Activated CD8-positive, alpha-beta memory T cell treated with anti-CD3 and anti-CD28 coated beads, Interleukin-2, amount 50 U/mL, for 4 hours (primary cell): ENCODE measurements at places on chromosomes 16 and 17.
A peak's percentile ranks its signal among the peaks of the same experiment; 100 is the strongest.

DNA sequence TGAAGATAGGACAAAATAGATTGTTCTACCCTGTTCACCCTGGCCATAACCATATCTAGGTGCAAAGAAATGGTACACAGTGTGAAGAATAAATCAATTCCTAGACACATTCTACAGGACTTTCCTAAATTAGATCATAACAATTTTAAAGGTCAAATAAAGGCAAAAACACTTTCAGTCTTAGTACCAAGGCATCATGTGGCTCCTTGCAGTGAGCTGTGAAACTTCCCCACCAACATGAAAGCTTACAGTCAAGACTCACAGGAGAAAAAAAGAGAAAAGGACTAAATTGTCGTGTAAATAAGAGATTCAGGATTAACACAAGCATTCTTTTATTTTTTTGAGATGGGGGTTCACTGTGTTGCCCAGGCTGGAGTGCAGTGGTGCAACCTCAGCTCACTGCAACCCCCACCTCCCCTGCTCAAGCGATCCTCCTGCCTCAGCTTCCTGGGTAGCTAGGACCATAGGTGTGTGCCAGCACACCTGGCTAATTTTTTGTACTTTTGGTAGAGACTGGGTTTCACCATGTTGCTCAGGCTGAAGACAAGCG lies 14.2 kb downstream of the NSMCE1 start:
- no peak for DNase-seq

- DNase-seq, result no peak
Measured at GRCh38 chr16:81716478-81717225, 62.4 kb upstream of the PLCG2 start.

DNA sequence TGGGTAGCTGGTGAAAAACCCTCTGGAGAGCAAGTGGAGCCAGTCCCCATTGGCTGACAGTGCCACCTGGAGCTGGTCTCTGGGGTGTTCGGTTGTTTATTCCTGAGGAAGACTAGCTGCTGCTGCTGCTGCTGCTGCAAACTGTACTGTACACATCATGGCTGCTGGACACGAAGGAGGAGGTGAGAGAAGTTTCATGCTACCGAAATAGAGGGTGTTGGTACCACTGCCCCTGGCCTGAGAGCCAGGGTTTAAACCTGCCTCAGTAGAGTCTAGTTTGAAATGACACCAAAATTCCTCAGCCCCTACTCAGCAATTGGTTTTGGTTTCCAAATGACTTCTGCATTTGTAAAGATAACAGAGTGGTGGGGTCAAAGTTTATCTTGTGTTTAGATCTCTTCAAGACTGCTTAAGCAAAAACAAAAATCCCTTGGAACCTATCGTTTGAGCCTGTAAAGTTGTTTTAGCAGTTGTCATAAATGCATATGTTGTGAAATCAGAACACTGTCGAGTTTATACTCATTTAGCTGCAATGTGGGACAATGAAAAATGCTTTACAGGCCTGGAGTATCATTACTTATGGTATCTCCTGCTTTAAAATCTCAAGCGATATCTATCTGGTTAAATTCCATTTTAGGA lies 40.8 kb downstream of the CYB5B start:
- no peak for DNase-seq

DNA sequence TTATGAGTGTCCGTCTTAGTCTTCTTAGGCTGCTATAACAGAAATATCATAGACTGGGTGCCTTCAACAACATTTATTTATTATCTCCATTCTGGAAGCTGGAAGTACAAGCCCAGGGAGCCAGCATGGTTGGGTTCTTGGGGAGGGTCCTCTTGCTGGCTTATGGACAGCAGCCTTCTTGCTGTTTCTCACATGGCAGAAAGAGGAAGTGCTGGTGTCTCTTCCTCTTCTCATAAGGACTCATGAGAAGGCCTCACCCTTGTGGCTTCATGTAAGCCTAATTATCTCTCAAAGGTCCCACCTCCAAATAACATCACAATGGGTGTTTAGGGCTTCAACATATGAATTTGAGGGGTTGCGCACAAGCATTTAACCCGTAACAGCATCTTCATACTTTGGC lies 207.0 kb upstream of the COX10 start:
- DNase-seq, result no peak

GRCh38 chr16:78742501-78743283 lies 643.2 kb downstream of the WWOX start:
- DNase-seq, result peak; percentile 68

DNA sequence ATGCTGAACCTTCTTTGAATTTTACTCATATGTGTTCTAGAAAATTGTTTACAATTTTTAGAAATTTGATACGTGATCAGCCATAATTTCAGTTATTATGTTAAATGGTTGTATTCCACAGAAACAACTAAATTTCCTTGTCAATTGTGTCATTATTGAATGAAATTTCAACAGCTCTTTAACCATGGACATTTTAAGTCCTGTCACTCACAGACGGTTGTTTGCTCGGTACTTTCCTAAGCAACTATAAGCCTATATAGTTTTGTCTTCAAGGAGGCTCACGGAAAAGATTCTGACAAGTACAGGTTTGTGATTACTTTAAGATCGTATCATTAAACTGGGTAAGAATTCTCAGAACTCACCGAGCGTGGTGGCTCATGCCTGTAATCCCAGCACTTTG lies 31.8 kb downstream of the SLC39A11 start:
- no peak for DNase-seq

DNA sequence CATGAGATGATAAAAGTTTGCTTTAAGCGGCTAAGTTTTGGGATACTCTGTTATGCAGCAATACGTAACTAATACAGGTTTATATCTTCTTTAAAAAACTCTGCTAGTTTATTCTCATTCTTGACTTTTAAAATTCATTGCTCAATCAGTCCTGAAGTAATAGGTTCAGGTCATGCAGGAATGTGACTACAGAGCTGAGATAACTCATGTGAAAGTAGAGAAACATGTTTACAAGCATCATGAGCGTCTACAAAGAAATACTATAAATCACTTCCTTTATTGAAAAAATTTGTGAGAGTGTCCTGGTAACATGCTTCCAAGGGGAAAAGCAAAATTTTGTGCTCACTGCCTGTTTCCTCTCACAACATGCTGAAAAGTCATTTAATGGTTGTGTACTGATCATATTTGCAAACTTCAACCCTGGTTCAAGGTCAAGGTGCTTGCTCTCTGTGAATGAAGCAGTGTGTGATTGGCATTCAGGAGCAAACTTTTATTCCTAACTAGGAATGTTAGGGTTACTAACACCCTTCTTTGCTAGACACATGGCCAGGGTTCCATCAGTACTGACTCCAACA lies 12.5 kb upstream of the TMIGD1 start:
- DNase-seq, result no peak

DNA sequence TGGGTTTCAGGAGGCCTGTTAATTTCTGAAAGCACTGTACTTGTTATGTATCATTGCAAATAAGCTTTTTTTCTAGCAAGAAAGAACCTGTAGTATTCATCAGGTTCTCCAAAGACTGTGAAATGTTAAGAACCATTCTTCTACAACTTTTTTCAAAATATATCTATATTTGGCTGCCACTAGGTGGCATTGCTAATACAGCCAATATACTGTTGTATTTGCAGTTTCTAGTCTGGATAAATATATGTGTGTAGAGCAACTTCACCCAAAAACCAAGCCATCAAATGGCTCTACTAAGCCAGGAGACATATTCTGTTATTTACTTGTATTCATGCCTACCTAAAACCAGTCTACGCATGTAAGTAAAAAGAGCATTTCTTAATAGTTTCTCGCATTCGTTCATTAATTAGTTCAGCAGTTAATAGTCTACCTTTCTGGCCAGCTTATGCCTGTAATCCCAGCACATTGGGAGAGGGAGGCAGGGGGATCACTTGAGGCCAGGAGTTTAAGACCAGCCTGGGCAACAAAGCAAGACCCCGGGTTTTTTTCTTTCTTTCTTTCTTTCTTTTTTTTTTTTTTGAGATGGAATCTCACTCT lies 39.5 kb downstream of the VMP1 start:
- DNase-seq, result no peak

DNA sequence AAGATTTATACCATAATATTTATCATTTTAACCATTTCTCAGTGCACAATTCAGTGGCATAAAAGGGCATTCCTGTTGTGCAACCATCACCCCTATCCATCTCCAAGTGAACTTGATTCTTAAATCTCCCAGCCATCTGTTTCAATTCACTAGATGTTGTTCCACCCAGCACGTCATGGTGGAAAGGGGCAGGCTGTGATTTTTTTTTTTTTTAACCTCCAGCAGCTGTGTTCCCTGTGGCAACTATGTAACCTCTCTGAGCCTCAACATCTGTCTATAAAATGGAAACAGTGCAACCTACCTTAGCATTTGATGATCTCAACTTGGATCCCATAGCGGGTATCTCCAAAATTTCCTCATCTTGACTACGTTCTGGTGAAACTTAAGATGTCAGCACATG lies 604.5 kb downstream of the WWOX start:
- DNase-seq, result no peak

DNA sequence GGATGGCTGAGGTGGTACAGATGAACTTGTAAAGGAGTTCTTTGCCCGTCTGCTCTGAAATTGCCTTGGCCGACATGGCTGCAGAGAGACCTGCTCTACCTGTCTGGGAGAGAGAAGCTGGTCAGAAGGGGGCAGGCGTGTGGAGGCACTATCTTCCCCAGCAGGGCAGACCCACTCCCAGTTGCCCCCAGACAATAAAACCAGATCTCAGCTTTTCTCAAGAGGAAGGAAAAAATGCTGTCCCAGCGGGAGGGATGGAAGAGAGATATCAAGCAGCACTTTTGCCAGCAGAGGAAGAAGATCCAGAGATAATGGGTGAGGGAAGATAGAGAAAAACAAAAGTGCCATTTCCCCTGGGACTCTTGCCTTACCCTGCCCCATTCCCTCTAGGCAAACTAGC lies 5.0 kb downstream of the ACLY start:
- DNase-seq, result no peak

GRCh38 chr17:40100669-40101366 lies 429 bp upstream of the NR1D1 start:
- DNase-seq, result peak; percentile 88

DNA sequence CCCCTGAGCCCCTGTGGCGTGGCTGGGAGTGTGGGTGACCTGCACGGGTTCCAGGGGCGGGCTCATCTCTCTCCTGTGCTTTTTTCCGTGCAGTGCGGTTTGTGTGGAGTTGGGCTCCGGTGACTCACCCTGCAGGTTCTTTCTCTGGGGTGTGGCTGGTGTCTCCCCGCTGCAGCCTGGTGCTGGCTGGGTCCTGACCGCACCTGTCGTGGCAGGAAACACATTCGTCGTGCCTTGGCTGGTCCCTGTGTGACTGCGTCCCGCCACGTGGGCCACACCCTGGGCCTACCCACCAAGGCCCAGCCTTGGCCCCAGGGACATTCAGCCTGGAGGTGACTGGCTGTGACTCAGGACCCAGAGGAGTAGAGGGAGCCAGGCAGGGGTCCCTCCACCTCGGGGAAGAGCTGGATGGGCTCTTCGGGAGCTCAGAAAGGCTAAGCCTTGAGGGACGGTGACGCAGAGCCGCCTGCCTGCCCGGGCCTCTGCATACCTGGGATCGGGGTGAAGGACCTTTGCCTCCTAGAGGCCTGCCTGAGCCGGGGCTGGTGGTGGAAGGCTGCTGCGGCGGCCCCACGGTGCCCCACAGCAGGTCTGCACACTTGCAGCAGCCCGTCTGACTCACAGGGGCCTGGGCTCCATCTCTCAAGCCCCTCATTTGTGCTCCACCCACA lies 7.8 kb downstream of the TRAF7 start:
- no peak for DNase-seq

DNA sequence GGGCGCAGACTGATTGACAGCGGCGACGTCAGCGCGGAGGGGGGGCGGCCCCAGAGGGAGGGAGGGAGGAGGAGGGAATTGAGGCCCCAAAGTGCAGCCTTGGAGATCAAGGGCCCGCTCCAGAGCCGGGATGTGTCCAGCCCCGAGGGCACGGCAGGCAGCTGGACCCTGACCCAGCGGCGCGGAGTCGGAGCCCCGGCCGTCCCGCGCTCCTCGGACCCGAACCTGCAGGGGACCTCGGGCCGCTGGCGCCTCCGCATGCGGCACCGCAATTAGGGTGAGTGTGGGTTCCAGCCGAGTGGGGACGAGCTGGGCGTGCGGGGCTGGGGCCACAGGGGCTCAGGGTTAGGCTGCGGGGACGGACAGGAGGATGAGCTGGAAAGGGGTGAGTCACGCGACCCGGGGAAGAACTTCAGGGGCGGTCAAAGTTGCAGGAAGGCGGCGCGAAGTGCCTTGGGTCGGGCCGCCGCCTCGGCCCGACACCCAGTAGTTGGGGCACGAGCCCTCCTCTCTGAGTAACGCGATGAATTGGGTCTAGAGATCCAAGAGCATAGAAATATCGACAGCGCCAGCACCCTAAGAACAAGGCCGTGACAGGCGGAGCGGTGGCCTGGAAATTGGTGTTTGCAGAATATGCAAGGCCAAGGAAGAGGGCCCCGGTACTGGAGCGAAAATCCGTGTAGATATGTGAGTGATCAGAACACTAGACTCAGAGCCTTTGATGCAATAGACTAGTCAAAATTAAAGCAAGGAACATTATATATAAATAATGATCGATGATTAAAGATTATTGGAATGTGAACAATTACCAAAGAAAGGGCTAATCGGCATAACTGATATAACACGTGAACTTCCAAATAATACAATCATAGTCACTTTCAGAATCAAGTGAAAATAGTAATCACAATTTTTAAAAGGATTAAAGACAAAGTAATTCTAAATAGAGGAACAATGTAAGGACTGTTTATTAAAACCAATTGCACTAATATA lies at the start of gene TBX4:
TBX4 (plus strand) TSS at position 122 of the 990 bp plus-strand sequence. CDS start 4,069 bp downstream, outside the sequence.
- DNase-seq, result no peak

DNA sequence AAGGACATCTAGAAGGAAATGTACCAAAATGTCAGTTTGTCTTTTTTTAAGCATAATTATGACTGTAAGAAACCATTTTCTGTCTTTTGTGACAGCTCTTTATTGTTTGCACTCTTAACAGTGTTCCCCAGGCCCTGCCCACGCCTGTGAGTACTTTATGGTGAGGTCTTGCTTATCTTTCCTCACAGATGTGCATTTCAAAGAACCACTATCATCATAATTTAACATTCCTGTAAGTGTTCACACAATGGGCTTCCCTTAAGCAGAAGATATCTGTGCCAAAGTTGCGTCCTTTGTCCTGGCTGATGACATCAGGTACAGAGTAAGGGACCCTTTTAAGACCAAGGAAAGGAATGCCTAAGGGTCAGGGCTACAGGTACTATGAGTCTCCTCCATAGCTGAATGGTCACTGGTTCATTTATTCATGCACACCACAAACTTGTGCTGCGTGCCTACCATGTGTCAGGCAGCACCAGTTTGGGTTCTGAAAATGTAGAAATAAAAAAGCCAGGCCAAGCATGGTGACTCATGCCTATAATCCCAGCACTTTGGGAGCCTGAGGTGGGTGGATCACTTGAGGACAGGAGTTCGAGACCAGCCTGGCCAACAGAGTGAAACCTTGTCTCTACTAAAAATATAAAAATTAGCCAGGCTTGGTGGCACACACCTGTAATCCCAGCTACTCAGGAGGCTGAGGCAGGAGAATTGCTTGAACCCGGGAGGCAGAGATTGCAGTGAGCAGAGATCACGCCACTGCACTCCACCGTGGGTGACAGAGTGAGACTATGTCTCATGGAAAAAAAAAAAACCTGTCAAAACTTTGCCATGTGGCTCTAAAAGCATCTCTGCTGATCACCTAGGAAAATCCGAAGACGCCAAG lies 55.4 kb upstream of the NLK start:
- DNase-seq, result no peak
